NCI-H510A (cell line): ENCODE measurements at places on chromosomes 13 and 19.

GRCh38 chr19:41795031-41795461 is 1.3 kb upstream of the CEACAM3 start:
- DNase-seq: peak; percentile 51

GRCh38 chr13:97179501-97179900 is 42.6 kb upstream of the MBNL2 start:
- DNase-seq: no peak

- peak; percentile 17 for DNase-seq
Measured at GRCh38 chr13:27442071-27442647, 8.2 kb downstream of the MTIF3 start.

- DNase-seq: no peak
Measured at GRCh38 chr19:9058905-9059667, 27.8 kb upstream of the OR1M1 start.
